ENCODE measurements at places on chromosomes 6 and 20. TPM values are rescaled to one million over a fixed set of nuclear protein-coding genes. Genes with fewer than 3 reads are reported as not detected.

Gene PMEPA1
- 36.4 TPM for total RNA-seq

GRCh38 chr6:83474309-83474708 is 38.0 kb upstream of the PRSS35 start:
- DNase-seq = no peak

DNA sequence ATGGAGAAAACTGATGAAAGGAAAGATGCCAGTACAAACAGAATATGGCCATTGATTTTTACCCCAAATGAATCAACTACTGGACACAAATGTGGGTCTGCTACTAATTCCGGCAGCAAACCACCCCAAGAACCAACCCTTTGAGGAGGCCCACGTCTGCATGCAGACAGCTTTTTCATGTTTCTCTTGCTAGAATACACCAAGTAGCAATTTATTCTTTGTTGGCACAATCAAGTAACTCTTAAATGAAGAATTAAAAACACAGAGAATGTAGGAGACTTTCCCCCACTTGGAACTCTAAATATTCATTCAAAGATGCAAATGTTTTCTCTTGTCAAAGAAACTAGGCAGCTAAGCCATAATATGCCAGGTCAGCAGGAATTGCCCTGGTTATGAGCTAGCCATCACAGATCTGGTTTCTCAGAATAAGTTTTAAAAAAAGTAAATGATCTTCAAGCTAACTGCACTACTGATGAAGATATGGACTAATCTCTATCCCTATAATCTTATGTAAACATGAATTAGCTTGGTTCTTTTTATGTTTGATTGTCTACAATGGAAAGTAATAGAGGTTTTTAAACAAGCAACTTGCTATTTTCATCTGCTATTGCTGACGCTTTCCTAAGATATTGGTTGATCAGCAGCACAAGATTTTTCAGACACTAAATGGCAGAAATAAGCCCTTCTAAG is 163.1 kb upstream of the THEMIS start:
- DNase-seq = no peak

DNA sequence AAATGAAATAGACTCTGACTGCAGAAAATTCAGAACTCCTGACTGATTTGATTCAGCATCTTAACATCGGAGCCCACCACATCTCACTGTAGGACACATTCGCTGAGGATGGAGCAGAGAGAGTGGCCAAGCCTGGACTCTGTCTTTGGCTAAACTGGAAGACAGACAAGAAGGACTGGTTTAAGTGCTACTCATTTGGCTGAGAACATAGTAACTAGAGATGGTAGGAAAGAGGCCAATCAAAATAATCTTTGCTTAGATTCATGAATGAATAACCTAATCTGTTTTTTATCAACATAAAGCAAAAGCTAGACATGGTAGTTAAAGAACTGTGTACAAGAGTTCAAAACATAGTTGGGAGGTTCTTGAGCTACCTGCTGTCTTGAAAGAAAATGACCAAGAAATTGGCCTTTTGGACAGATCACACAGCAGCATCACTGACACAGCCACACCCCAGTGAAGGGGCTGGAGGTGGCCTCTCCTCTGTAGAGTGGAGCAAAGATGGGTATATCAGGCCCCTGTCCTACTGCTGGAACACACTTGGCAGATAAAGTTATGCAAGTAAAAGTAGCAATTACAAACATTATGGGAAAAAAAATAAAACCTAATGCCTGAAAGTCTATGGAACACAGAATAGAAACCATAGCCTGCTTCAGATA is 87.1 kb upstream of the NT5E start:
- DNase-seq = no peak

- peak; percentile 33 for DNase-seq
These were observed 189.7 kb downstream of the SYNDIG1 start for GRCh38 chr20:24658920-24659660.

Gene ZSCAN16
- total RNA-seq = 2.1 TPM

- DNase-seq = no peak
These were observed 70.6 kb downstream of the ATXN1 start for GRCh38 chr6:16690608-16691142.

Gene NKX2-4
- not detected for total RNA-seq

- no peak for DNase-seq
These were observed 171.6 kb downstream of the ADGB start for GRCh38 chr6:146770275-146770964.

DNA sequence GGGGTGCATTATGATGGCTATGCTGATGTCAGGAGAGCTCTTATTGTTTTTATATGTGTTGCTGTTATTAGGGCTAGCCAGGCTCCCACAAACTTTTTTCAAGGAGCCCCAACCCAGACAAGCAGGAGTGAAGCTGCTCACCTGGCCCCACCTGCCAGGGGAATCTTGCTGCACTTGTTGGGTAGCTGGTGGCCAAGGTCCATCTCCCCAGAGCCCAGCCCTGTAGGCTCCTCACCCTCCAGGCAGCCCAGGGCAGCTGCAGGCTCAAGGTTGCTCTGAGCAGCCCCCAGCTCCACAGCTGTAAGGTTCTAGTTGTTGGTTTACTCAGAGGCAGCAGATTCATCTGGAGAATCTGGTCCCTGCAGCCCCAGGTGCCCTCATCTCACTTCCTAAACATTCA is 46.8 kb upstream of the SIRPA start:
- no peak for DNase-seq

Gene CDC5L
- total RNA-seq = 20.0 TPM

DNA sequence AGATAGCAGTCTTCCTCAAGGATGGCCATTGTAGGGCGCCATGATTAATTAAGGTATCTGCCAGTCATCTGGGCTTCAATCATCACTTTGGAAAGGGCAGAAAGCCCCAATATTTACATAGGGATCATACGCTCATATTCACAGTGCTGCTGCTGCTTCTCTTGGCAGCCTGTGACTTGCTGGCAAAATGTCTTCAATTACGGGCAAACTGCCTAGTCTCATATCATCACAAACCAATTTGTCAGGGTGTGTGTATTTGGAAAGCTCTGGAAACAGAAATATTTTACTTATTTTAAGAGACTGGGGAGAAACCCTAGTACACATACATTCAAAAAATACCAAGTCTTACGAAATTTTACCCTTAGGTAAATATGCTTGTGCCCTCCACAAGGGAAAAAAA is 77.6 kb downstream of the SAMD5 start:
- no peak for DNase-seq

Gene COX4I2
- 7.6 TPM for total RNA-seq

Gene CDSN
- total RNA-seq = not detected

Gene MYL9
- total RNA-seq = 1,345 TPM

Gene BTN1A1
- total RNA-seq = not detected

- DNase-seq = no peak
These were observed 1005.7 kb downstream of the HACE1 start for GRCh38 chr6:103854059-103854458.

DNA sequence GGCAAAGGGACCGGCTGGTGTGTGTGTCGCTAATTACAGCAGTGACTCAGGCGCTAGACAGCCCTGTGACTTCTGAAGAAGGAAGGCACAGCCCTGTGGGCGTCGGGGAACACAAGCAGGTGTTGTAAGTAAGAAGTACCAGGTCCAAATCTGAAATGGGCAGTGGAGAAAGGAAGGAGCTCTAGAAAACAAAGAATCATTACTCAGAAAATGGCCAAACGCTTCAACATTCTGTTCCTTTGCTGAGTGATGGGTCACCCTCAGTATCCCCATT is 106.8 kb downstream of the PXDC1 start:
- DNase-seq = no peak

Gene HSF2
- total RNA-seq = 21.0 TPM

Gene HLA-DOB
- not detected for total RNA-seq

DNA sequence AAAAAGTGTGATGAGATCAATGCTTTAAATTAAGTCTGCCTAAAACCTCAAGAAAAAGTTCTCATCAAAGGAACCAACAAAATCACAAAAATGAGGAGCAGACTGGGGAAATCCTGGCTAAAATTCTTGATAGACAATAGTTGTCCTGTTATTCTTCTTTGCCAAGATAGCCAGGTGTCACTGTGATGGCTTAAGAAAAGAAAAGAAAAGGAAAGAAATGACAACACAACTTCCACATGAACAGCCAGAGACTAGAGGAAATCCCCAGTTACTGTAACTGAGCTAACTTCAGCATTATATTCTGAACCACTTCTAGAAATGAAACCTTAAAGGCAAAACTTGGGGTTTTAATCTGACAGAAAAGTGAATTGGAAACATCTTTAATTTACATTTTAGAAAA is 129.6 kb downstream of the CD24 start:
- no peak for DNase-seq

- DNase-seq = no peak
These were observed 29.3 kb upstream of the CTAGE9 start for GRCh38 chr6:131740161-131740560.

- DNase-seq = no peak
These were observed 262.4 kb downstream of the SOX4 start for GRCh38 chr6:21855811-21856455.

Gene XPO5
- 20.3 TPM for total RNA-seq

Gene CGA
- total RNA-seq = not detected

GRCh38 chr6:12288914-12289313 is 1.2 kb upstream of the EDN1 start:
- no peak for DNase-seq

Gene UBR2
- 32.5 TPM for total RNA-seq

Gene SRSF12
- not detected for total RNA-seq

- DNase-seq = no peak
These were observed 128.9 kb upstream of the SHLD1 start for GRCh38 chr20:5621305-5621704.

Gene BEND6
- 0.38 TPM for total RNA-seq

Gene SLC17A2
- not detected for total RNA-seq

DNA sequence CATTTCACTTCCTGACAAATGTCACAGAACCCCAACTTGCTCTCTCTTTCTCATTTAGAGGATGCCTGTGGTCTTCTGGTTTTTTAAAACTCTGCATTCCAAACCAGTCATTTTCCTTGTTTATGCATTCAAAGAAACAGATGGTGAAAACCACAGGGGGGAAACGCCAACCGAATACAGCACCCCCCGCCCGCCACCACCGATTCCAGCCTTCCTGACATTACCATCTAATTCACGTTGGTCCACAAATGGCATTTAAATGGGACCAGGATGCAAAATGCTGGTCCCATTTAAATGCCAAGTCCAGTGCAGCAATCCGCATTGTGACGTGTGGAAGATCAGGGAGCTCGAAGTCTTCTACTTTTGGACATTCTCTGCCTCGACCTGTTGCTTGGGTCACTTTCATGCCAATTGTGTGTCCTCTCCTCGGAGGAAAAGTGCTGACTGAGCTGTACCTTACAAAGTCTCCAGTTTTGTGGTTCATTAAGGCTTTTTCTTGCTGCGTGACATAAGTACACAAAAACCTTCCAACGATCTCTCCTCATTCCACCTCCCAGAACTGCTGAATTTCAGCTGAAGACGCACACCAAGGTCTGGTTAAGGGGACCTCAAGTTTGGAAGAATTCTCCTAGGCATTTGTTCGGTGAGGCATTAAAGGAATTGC is 35.8 kb downstream of the NEDD9 start:
- no peak for DNase-seq

Gene BCAS1
- not detected for total RNA-seq

GRCh38 chr6:30641048-30641447 is 5.9 kb upstream of the C6orf136 start:
- DNase-seq = no peak

- no peak for DNase-seq
These were observed at the start of gene PTCRA for GRCh38 chr6:42915732-42916131. Gene PTCRA (plus strand): TSS chr6:42916053. CDS start chr6:42916070, 17 bp downstream.

Gene ZNF165
- total RNA-seq = 0.55 TPM

DNA sequence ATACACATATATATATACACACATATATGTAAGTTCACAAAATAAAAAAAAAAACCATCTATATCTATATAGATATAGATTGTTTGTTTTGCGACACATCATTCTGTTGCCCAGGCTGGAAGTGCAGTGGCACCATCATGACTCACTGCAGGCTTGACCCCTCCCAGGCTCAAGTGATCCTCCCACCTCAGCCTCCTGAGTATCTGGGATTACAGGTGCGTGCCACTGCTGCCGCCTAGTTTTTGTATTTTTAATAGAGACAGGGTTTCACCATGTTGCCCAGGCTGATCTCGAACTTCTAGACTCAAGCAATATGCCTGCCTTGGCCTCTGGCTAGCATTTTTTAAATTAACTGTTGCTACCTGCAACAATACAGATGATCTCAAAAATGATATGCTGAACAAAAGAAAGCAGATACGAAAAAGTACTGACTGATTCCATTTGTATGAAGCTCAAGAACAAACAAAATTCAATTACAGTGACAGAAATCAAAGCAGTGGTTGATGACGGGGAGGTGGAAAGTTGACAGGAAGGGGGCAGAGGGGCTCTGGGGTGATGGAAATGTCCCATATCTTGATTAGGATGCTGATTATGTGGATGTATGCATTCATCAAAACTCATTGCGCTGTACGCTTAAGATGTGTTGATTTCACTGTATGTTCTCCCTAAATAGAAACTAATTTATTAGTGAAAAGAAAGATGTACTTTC is 49.6 kb downstream of the ATXN1 start:
- DNase-seq = no peak

Gene FAXC
- 0.49 TPM for total RNA-seq

Gene GPX5
- not detected for total RNA-seq

GRCh38 chr6:7996538-7997111 is 67.6 kb downstream of the BLOC1S5 start:
- no peak for DNase-seq

- no peak for DNase-seq
These were observed 11.6 kb downstream of the JAG1 start for GRCh38 chr20:10662151-10662550.

GRCh38 chr20:56249244-56249955 is 868 bp downstream of the MC3R start:
- no peak for DNase-seq

GRCh38 chr20:47305667-47306066 is 50.8 kb downstream of the ZMYND8 start:
- no peak for DNase-seq

DNA sequence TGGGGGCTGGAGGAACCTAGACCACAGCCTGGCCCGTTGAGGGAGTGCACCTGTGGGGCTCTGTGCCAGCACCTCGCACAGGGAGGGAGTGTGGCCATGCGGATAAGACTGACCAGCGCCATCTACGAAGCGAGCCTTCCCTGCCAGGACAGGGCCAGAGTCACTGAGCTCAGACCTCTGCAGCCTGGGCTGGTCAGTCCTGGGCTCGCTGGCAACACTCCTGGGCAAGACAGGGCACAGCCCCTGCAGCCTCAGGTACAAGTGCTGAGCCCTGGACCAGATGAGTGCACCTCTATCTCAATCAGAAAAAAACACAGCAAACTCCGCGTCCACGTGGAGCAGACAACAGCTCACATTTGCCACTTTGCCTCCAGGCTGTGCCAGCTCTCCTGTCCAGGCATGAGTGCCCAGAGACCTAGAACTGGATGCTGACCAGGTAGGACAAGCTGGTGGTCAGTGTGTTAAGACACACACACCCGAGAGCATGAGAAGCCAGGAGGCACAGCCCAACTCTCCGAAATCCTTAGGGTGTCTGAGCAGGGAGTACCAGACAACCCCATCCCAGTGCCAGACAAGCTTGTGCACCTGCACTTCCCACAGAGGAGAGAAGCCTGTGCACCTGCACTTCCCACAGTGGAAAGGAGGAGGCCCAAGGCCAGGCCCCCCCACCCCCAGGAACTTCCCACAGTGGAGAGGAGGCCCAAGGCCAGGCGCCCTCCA is 4.9 kb downstream of the ARFRP1 start:
- no peak for DNase-seq

GRCh38 chr6:6438286-6438685 is 117.8 kb upstream of the F13A1 start:
- no peak for DNase-seq

Gene CLDN20
- not detected for total RNA-seq

GRCh38 chr20:57947421-57948179 is 237.8 kb upstream of the PMEPA1 start:
- peak; percentile 34 for DNase-seq

Measured in left ventricle myocardium inferior (tissue), 1 donor.